T-helper 2 cell treated with Interferon-gamma antibody and Interleukin-4, amounts not matched to agents 5 μg/mL and 100 μg/mL, for 36 hours (primary cell): ENCODE measurements at places on chromosomes 13 and 19.

- DNase-seq = no peak
These were observed 23.2 kb upstream of the ACOD1 start for GRCh38 chr13:76925115-76925514.

GRCh38 chr13:30872276-30872594 is 33.8 kb upstream of the MEDAG start:
- no peak for DNase-seq

DNA sequence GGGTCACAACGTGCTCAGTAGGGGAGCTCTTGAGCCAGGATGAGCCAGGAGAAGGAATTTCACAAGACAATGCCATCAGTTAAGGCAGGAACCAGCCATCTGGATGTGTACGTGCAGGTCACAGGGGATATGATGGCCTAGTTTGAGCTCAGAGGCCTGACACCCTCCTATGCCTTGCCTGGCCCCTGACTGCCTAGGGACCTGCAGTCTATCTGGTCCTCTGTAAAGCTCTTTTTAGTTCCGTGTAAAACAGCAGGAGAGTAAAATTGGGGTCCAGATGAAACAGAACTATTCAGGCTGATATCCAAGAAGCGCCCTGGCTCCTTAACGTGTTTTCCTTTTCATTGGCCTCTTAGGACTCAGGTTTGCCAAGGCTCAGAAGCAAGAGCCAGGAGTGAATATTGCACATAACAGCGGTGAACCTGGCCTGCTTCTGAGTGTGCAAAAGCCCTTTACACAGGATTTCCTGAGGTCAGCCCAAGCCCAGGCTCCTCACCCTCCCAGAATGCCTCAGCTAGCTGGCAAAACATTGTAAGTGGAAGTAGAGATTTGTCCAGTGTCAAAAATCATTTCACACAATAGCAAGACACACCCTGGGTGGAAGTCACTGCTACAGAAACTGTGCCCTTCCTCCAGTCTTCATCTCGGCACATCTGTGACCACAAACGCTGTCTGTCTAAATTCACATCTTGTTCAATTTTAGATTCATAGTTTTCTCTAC is 777.2 kb downstream of the UQCRFS1 start:
- no peak for DNase-seq

GRCh38 chr13:49060678-49061387 is 85.1 kb downstream of the FNDC3A start:
- no peak for DNase-seq

DNA sequence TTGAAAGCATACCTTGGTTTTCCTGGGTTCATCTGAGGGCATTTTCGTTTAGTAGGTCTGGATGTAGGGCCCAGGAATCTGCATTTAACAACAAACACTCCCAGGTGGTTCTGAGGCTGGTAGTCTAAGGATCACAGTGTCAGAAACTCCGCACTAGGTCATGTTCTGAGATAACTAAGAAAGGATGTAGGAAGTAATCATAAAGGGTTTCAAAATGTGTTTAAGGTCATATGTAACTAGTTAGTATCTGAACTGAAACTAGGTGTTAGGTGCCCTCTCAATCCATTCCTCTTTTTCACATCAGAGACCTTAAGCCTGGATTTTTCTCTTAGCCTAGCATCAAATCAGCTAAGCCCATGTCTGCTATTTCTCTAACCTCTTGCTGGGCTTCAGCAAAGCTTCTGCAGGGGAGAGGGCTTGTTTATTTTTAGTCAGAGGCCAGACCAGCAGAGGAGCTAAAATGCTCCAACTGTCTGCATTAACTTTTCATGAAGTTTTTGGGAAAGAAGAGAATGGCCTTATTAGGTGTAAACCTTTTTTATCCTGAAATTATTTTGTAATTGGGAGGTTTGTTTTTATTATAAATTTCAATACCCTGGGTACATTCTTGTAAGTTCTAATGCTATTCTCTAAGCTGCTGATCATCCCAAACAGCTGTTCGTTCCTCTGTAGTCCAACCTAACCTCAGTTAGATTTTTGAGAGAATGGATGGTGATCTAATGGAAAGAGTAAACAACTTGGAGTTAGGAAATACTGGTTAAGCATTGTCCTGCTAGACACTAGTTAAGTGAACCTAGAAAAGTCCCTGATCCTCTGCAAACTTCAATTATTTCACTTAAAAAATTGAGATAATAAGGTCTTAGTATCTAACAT is 262.8 kb upstream of the RFC3 start:
- no peak for DNase-seq

- DNase-seq = no peak
These were observed 3.0 kb downstream of the KLK5 start for GRCh38 chr19:50949861-50950260.

DNA sequence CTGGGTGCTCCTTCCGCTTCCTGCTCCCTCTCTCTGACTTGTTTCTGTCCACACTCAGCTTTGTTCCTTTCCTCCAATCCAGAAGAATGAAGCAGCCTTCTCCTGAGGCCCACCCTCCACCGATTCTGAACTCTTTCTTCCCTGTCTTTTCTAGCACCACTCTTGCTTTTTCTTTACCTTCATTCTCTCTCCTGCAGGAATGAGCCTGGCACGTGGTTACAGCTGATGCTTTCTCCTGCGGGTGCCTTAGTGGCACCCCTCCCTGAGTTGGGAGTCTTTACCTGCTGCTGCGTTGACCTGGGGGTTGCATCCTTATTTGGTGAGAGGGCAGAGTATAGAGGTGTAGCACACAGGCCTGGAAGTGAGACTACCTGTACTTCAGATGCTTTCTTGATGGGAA is 6.2 kb downstream of the UBAC2 start:
- no peak for DNase-seq
